ENCODE measurements at places on chromosomes 6 and 20.

GRCh38 chr6:160081398-160081797 is 40.2 kb upstream of the SLC22A1 start:
- no peak for DNase-seq

- peak; percentile 67 for DNase-seq
Observed at GRCh38 chr20:63697868-63698545, 1.6 kb downstream of the TNFRSF6B start.

- no peak for DNase-seq
Observed at GRCh38 chr6:48747471-48747870, 636.5 kb upstream of the PTCHD4 start.

- peak; percentile 81 for DNase-seq
Observed at GRCh38 chr20:37345339-37346235, at the start of gene SRC. TSS of gene SRC (plus strand) at chr20:37346140. CDS start at chr20:37384154, 38,014 bp downstream.

DNA sequence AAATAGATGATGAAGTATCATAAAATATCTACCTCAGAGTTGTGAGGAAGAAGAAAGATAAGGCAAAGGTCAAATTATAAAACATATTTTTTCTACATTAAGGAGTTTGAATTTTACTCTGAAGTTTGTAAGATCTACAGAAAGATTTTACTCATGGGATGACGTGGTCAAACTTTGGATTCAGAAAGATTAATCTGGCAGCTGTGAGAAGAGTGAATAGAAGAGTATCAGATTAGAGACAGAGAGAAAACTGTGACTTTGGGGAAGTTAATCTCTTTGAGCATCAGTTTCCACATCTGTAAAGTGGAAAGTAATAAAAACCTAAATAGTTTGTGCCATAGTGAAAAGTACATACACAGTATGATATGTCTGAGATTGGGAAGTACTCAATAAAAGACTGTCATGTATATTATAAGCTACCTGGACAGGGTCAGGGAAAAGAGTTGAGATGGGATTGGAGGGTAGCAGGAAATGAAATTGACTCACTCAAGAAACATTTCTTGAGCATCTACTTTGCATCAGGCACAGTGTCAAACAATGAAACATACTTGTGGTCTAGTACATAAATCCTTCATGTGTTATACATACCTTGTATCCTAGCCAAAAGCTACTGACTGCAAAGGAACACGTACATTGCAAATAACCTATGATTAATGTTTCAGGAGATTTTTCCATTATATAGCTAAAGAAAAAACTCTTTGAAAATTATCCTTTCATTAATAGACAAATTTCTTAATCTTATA is 222.1 kb downstream of the TMEM200A start:
- DNase-seq = no peak

- DNase-seq = no peak
Observed at GRCh38 chr20:10779911-10780310, 106.1 kb upstream of the JAG1 start.

DNA sequence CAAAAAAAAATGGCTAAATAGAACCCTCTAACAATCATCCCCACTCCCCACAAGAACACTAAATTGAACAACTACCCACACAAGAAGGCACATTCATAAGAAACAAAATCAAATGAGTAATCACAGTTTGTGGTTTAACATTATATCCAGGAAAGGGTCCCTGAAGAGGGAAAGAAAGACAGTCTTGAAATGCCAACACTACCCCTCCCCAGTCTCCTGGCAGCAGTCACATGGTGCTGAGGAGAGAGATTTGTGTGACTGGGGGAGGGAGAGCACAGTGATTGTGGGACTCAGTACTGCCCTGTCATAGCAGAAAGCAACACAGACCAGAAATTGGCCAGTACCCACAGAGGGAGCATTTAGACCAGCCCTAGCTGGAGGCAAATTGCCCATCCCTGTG is 443.7 kb upstream of the BTBD3 start:
- DNase-seq = no peak

DNA sequence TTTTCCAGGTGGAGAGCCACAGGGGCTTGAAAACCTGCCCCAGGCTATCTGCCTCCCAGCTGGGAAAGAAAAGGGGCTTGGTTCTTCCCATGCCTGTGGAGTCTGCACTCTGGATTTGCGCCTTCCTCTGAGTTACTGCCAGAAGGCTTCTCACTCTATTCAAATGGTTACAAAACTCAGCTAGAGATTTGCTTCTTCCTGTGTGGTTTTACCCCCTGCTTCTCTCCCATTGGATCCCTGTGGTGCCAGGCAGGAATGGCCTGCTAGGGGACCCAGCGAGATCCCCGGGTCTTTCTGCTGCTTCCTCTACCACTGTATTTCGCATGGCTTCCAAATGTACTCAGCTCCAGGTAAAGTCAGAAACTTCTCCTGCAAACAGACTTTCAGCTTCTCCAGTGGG is 192.0 kb upstream of the HS3ST5 start:
- DNase-seq = no peak

DNA sequence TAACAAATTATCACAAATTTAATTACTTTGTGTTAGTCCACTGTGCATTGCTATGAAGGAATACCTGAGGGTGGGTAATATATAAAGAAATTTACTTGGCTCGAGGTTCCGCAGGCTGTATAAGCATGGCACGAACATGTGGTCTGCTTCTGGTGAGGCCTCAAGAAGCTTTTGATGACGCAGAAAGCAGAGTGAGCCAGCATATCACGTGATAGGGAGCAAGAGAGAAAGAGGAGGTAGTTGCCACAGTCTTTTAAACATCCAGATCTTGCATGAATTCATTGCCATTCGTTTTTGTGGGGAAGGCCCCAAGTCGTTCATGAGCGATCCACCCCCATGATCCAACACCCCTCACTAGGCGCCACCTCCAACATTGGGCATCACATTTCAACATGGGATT is 733.7 kb downstream of the GRIK2 start:
- no peak for DNase-seq

GRCh38 chr20:50357783-50358161 is 152.4 kb upstream of the PTPN1 start:
- no peak for DNase-seq

DNA sequence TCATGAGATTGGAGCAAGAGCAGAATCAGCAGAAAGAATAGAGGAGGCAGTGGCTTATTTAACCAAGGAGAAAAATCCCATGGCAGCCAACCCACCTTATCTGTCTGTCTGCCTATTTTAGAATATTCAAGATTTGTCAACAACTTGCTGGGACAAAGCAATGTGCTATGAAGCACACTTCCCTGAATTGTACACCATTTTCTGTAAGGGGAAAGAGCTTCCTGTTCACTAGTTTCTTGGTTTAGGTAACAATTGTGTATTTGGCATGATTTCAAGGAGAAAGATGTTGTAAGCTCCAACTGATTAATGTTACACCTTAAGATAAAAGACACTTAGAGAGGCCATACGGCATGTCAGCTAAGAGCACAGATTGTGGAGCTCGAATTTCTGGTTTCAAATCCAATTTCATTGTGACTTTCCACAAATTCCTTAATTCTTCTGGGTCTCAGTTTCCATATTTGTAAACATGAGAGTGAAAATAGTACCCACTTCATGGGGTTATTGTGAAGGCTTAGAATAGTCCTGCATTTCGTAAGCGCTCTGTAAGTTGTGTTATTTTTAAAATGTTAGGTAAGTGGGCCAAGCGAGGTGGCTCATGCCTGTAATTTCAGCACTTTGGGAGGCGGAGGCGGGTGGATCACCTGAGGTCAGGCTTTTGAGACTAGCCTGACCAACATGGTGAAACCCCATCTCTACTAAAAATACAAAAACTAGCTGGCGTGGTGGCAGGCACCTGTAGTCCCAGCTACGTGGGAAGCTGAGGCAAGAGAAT is 4.8 kb upstream of the MUC22 start:
- no peak for DNase-seq
